ENCODE measurements at places on chromosomes 2 and 18. TPM values are rescaled to one million over a fixed set of nuclear protein-coding genes. Genes with fewer than 3 reads are reported as not detected.

The HOXD11 gene
- not detected for total RNA-seq

The PID1 gene
- total RNA-seq = 0.42 TPM

The ANKRD44 gene
- total RNA-seq = 3.5 TPM

The TSGA10 gene
- total RNA-seq = 7.8 TPM

The COQ10B gene
- 18.5 TPM for total RNA-seq

The NEUROD1 gene
- not detected for total RNA-seq

The SIX3 gene
- total RNA-seq = not detected

The SLC16A14 gene
- 1.7 TPM for total RNA-seq

The CHRND gene
- total RNA-seq = 0.09 TPM

- H3K4me1 ChIP-seq = no peaks in the 10 kb centered on the region
- DNase-seq = no peak
- no peaks in the 10 kb centered on the region for H3K36me3 ChIP-seq
- no peak overlapping the region for H3K4me3 ChIP-seq
These were observed 193.0 kb upstream of the COPS8 start for GRCh38 chr2:236892721-236893120.

- no peak overlapping the region for H3K4me3 ChIP-seq
- no peak overlapping the region for H3K27ac ChIP-seq
- peaks cover 3% of the 10 kb centered on the region for H3K4me1 ChIP-seq
- H3K36me3 ChIP-seq = no peaks in the 10 kb centered on the region
- no peak for DNase-seq
These were observed 61.7 kb upstream of the TEX51 start for GRCh38 chr2:126836761-126837679.

GRCh38 chr2:149885946-149886345 lies 298.4 kb upstream of the MMADHC start:
- H3K27ac ChIP-seq = no peak overlapping the region
- H3K27me3 ChIP-seq = no peaks in the 10 kb centered on the region
- H3K36me3 ChIP-seq = no peaks in the 10 kb centered on the region
- DNase-seq = no peak

DNA sequence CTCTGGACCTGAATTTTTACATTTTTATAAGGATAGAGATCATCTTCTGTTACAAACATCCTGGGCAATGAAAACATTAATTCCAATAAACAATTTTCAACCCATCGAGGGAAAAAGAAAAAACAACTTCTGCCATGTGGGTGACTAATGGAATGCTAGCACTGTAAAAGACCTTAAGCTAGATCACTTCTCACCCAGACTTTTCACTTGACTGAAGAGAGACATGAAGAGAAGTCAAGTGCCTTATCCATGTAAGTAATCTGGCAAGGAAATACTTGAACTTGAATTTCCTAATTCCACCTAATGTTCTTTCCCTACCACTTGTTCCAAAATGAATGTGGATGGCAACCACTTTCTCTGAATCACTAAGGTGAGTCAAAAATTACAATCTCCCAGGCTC lies 98.3 kb upstream of the ACVR1C start:
- no peaks in the 10 kb centered on the region for H3K36me3 ChIP-seq
- peak; percentile 1 for DNase-seq
- no peak overlapping the region for H3K27ac ChIP-seq

GRCh38 chr2:34815052-34815741 lies 1216.1 kb upstream of the FAM98A start:
- no peaks in the 10 kb centered on the region for H3K4me1 ChIP-seq
- no peaks in the 10 kb centered on the region for H3K27me3 ChIP-seq
- H3K4me3 ChIP-seq = no peak overlapping the region
- no peak for DNase-seq

DNA sequence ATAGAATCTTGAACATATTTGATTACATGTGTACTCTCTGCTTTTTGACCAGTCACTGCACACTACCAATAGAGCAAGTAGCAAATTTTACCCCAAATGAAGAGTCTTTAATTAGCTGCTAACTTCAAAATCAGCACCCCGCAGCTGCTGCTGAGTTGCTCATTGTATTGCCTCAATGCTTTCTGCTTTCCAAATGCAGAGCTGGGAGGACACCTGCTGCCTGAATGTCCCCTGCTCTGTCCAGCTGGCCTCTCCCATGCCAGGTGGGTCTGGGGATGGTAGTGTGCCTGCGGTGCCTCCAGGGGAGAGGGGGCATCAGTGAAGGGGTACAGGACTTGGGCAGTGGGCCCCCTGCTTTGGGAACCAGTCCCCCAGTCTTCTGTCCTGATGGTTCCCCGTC lies 184.8 kb downstream of the PRKCE start:
- H3K4me1 ChIP-seq = peaks cover 18% of the 10 kb centered on the region
- no peaks in the 10 kb centered on the region for H3K36me3 ChIP-seq
- H3K4me3 ChIP-seq = no peak overlapping the region
- H3K27me3 ChIP-seq = no peaks in the 10 kb centered on the region
- no peak for DNase-seq

GRCh38 chr2:239818531-239819011 lies 206.6 kb downstream of the NDUFA10 start:
- H3K27ac ChIP-seq = no peak overlapping the region
- no peaks in the 10 kb centered on the region for H3K36me3 ChIP-seq
- H3K4me1 ChIP-seq = no peaks in the 10 kb centered on the region
- no peak for DNase-seq
- H3K27me3 ChIP-seq = no peaks in the 10 kb centered on the region
- no peak overlapping the region for H3K4me3 ChIP-seq

DNA sequence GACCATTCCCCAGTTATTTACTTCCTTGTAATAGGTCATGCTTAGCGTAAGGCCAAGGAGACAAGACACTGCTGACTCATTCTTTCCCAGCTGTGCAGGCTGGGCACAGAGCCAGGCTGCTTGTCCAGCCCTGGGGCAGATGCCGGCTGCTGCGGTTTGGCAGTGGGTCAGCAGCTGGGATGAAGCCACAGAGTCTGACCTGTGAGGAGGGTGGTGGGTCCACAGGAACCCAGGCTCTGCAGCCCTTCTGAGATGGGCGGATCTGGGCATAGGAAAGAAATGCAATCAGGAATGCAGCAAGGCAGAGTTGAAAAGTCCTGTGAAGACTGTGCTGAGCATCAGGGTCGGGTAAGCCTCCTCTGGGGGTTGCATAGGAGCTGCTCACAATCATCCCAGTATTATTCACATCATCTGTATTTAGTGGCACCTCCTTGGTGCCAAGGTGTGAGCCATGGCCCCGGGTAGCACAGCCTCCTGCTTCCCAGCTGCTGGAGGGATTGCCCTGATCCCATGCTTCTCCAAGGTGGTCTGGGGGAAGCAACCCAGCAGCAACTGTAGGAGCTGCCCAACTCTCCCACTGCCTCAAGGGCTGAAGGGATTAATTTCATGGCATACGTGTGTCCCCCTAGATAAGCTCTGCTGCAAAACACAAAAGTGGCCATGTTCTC lies 139.0 kb downstream of the DDX1 start:
- H3K36me3 ChIP-seq = no peaks in the 10 kb centered on the region
- H3K27me3 ChIP-seq = no peaks in the 10 kb centered on the region
- H3K4me1 ChIP-seq = peaks cover 34% of the 10 kb centered on the region
- no peak overlapping the region for H3K4me3 ChIP-seq
- peak overlapping the region; percentile 31 for H3K27ac ChIP-seq
- peak; percentile 99 for DNase-seq

DNA sequence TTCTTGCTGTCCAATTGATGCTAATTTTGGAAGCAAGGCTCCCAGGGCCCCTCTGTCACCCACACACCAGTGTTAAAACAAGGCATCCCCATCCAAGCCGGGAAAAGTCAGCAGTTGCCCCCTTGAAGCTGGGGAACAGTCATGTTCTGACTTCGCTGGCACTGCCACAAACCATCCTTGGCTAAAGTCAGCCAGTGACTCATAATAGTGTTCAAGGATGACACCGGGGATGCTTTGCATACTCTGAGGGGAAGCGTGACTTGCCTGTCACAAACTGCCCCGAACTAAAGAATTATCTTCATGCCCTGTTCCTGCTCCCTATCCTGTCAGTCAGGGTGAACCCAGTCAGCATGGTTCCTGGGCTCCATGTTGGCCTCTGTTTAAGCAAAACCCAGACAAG lies 37.0 kb downstream of the TGFA start:
- DNase-seq = no peak
- no peaks in the 10 kb centered on the region for H3K27me3 ChIP-seq

DNA sequence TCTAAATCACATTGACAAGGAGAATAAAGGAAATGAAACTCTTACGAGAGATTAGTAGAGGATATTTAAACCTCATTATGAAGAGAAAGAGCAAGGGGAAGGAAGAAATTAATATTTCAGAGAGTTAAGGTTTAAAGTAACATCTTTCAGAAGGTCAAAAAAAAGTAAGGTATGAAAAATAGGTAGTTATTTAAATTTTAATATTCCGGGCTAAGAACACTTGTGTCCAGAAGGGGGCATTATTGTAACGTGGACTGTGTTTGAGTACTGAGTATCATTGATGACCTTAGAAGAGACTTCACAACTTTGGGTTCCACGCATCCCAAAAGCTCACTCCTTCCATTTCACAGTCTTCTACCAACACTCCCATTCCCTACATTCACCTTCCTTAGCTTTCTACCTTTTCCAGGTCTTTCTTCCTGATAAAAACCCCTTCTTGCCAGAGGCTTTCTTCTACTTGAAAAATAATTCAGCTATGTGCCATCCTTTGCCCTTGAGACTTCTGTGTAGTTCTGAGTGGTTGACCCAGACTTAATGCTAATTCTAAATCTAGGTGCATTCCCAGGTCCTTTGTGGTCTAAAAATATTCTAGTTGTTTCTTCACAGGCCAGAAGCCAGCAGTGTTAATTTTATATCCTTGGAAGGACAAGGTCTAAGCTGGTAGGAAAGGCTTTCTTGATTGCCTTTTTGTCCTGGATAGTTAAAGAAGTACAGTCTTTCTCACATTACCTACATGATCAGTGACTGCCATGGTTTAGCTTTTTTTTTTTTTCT lies 16.5 kb downstream of the DYNC1I2 start:
- no peak overlapping the region for H3K4me3 ChIP-seq
- H3K27ac ChIP-seq = peak overlapping the region; percentile 52
- no peaks in the 10 kb centered on the region for H3K27me3 ChIP-seq
- peaks cover 4% of the 10 kb centered on the region for H3K36me3 ChIP-seq
- H3K4me1 ChIP-seq = peaks cover 14% of the 10 kb centered on the region

- no peaks in the 10 kb centered on the region for H3K27me3 ChIP-seq
- no peak for DNase-seq
- H3K27ac ChIP-seq = no peak overlapping the region
- no peaks in the 10 kb centered on the region for H3K36me3 ChIP-seq
These were observed 18.5 kb downstream of the ACKR3 start for GRCh38 chr2:236587861-236588815.

GRCh38 chr2:43170405-43171105 lies 55.9 kb downstream of the ZFP36L2 start:
- no peak overlapping the region for H3K4me3 ChIP-seq
- no peaks in the 10 kb centered on the region for H3K36me3 ChIP-seq
- no peaks in the 10 kb centered on the region for H3K27me3 ChIP-seq
- peaks cover 26% of the 10 kb centered on the region for H3K4me1 ChIP-seq
- no peak overlapping the region for H3K27ac ChIP-seq
- DNase-seq = no peak

DNA sequence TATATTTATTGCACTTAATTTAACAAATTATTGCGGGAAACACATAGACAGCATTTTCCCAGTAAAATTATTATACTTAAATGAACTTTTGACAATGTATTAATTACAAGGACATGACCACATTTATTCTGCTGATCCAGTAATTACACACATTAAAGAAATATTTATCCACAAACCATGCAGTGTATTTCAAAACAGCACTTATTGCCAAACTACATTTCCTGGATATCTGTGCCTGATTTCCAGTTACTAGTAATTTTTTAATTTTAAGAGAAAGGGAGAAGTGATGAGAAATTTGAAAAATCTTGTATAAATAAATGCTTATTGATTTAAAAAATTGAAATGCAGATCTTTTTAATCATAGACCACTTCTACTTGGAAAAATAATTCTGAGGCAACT lies 1458.7 kb upstream of the ACVR2A start:
- H3K36me3 ChIP-seq = no peaks in the 10 kb centered on the region
- DNase-seq = no peak
- no peaks in the 10 kb centered on the region for H3K27me3 ChIP-seq
- H3K4me3 ChIP-seq = no peak overlapping the region
- no peak overlapping the region for H3K27ac ChIP-seq

- no peaks in the 10 kb centered on the region for H3K36me3 ChIP-seq
- no peak overlapping the region for H3K27ac ChIP-seq
- no peaks in the 10 kb centered on the region for H3K27me3 ChIP-seq
- no peak overlapping the region for H3K4me3 ChIP-seq
- H3K4me1 ChIP-seq = peaks cover 11% of the 10 kb centered on the region
These were observed 13.4 kb downstream of the ITGA6 start for GRCh38 chr2:172440795-172441194.

DNA sequence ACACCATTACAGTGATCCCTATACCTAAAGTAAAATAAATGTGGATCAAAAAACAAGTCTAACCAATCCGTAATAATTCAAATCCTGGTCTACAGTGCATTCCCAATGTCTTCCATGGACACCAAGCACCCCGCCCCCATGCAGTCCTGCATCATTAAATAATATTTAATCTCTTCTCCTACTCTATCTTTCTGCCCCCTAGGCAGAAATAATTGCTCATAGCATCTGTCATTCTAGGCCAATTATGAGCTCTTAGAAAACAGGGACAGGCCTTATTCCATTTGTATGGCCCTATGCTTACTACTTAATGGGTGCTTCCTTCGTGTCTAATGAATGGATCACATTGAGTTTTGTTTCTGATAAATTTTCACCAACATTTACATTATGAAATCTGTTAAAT lies 66.4 kb downstream of the PAX3 start:
- no peaks in the 10 kb centered on the region for H3K36me3 ChIP-seq
- no peak overlapping the region for H3K4me3 ChIP-seq
- no peaks in the 10 kb centered on the region for H3K27me3 ChIP-seq
- H3K4me1 ChIP-seq = peaks cover 4% of the 10 kb centered on the region
- no peak for DNase-seq
- no peak overlapping the region for H3K27ac ChIP-seq

- no peak overlapping the region for H3K27ac ChIP-seq
- no peaks in the 10 kb centered on the region for H3K36me3 ChIP-seq
- H3K27me3 ChIP-seq = no peaks in the 10 kb centered on the region
- H3K4me3 ChIP-seq = no peak overlapping the region
- H3K4me1 ChIP-seq = peaks cover 11% of the 10 kb centered on the region
These were observed 10.7 kb downstream of the USP34 start for GRCh38 chr2:61460163-61460562.

- H3K27me3 ChIP-seq = no peaks in the 10 kb centered on the region
- no peaks in the 10 kb centered on the region for H3K4me1 ChIP-seq
- H3K36me3 ChIP-seq = no peaks in the 10 kb centered on the region
- H3K27ac ChIP-seq = no peak overlapping the region
These were observed 14.6 kb upstream of the AFG3L2 start for GRCh38 chr18:12391487-12392165.

DNA sequence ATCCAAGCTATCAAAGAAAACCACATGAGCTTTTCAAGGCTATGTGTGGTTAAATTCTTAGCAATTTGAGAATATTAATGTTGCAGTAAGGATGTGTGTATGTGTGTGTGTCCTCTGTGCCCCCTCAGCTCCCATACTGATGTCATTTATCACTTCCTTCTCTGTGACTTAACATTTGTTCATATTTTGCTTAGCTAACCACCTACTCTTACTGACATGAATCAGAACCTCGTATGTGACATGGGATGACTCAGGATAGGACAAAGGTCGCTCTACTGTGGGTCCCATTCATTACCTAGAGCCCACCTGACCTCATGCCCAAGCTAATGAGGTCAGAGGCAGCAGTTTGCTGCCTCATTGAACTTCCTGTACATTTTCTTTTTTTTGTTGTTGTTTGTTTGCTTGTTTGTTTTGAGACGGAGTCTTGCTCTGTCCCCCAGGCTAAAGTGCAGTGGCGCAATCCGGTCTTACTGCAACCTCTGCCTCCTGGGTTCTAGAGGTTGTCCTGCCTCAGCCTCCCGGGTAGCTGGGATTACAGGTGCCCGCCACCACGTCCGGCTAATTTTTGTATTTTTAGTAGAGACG lies 36.3 kb downstream of the MOGAT1 start:
- peaks cover 5% of the 10 kb centered on the region for H3K4me1 ChIP-seq
- no peaks in the 10 kb centered on the region for H3K36me3 ChIP-seq
- H3K27ac ChIP-seq = no peak overlapping the region
- peak; percentile 14 for DNase-seq
- H3K4me3 ChIP-seq = no peak overlapping the region
